ENCODE measurements at places on chromosomes 4 and X.
A peak's percentile ranks its signal among the peaks of the same experiment; 100 is the strongest.

GRCh38 chr4:146275370-146275769, 61.0 kb downstream of the REELD1 start:
- DNase-seq = no peak

- no peak for DNase-seq
These were observed 443.6 kb upstream of the AR start for GRCh38 chrX:67100031-67100884.

GRCh38 chr4:92163348-92163747, 140.4 kb upstream of the GRID2 start:
- DNase-seq = no peak

DNA sequence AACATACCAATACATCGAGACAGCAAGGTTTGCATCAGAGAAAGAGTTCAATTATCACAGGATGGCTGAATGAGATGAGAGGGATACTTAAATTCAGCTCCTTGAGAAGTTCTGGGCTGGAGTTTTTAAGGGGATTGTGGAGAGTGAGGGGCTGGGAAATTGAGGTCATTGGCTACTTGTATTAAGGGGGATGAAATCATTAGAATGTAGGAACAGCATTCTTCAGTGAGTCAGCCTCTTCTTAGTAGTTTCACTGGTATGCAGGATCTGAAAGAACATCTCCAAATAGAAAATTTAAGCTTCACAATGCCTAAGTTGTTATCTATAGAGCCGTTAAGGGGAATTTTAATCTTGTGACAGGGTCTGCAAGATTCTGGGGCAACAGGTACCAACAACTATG, 211.6 kb upstream of the TAPT1 start:
- no peak for DNase-seq

DNA sequence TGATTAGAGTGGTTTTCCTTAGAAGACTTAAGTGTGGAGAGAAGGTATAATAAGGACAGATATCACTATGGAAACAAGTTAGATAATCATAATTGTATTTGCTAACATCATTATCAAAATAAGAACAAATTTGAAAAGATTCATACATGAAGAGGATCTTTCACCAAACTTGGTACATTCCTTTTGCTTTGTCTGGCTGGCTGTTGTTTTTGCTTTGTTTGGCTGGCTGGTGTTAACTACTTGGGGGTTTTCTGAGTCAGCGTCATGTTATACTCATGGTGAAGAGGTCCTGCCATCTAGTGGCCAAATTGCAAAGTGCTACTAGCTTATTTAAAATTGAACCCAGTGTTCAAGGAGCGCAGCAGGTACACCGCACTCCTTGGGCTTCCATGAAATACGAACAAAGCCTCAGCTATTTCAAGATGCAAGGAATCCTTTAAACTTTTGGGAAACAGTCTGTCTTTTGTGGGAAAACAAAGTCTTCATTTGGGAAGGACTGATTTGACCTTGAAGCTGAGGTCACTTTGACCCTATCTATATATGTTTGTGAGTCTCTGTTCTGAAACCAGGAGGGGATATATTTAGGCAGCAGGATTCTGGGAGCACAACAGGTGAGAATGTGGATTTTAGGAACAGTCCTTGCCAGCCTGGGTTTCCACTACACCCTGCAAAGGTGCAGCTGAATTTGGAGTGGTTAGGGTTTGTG, 129.7 kb downstream of the PLS3 start:
- DNase-seq = peak; percentile 2

- no peak for DNase-seq
These were observed 642.0 kb downstream of the MID1IP1 start for GRCh38 chrX:39443240-39443639.

- no peak for DNase-seq
These were observed 388.7 kb downstream of the FAT4 start for GRCh38 chr4:125703443-125703842.

GRCh38 chr4:91298156-91298700, 1005.5 kb upstream of the GRID2 start:
- no peak for DNase-seq

DNA sequence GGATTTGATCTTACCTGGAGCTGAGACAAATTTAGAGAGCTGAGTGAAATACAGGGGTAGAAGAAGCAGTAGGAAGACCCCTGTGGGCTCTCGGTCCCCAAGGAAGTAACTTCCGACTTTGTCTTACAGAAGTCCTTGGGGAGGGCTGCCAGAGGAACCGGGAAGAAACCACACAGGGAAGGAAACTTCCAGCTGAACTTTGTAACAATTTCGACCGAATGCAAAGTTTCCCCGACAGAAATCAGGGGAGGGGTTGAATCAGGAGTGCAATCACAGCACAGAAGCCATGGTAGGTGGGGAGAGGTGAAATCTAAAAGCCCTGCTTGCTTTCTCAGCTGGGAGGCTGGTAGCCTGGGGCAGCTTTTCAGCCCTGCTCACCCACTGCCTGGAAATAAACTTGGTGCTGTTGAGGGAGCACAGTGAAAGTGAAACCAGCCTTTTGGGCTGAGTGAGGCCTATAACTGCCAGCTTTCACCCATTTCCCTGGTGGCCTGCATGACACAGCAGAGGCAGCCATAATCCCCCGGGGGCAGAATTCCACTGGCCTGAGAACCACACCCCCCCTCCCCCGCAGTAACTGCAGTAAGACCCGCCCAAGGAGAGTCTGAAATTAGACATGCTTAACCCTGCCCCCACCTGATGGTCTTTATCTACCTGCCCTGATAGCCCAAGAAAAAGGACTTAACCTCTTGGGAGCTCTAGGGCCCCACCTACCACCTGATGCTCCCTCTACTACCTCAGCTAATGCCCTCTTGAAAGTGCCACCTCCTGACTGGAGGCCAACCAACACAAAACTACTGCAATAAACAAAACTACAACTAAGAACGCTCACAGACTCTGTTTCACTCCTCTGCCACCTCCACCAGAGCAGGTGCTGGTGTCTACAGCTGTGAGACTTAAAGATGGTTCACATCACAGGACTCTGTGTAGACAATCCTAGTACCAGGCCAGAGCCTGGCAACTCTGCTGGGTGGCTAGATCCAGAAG, 248.2 kb downstream of the PARM1 start:
- no peak for DNase-seq

- DNase-seq = no peak
These were observed 35.7 kb downstream of the ACE2 start for GRCh38 chrX:15564981-15565579.

DNA sequence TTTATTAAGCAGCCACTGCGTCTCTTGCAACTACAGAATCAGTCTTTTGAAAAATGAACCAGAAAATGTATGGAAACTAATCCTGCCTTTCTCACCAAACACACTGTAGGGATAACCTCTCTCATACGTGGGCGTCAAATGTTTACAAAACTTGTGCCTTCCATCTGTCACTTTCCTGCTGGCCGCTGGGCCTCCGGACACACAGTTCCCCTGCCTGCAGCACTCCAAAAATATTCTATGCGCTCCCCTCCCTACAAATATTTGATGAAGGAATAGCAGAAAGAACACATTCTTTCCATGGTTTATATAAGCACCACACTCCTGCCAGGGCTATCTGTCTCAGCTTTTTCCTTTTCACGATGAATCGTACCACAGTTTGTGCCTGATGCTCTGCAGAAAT, 14.9 kb upstream of the CYTL1 start:
- no peak for DNase-seq

DNA sequence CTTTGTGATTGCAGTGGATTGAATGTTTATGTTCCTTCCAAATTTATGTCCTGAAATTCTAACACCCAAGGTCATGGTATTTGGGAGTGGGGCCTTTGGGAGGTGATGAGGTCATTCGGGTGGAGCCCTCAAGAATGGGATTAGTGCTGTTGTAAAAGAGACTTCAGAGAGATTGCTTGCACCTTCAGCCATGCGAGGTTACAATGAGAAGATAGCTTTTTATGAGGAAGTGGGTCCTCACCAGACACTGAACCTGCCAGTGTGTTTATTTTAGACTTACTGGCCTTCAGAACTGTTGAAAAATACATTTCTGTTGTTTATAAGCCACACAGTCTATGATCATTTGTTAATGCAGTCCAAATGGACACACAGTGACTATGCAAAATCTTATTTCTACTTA, 161.0 kb upstream of the GPRIN3 start:
- DNase-seq = no peak

DNA sequence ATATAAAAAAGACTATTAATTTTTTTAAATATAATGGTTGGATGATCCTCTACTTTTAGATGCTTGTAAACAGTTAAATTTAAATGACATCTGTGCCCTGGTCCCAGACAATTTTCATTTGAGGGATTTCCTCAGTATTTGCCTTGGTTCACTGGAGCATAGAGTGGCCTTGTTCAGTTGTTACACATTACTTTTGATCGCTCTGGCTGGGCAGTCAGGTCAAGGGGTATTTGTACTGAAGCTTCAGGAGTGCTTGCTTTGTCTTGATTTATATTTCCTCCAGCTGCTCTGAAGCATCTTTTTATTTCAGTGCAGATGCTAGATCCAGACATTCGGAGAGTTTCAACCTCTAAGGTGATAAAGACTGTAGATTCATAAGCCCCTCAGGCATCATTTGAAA, 50.0 kb downstream of the COMMD8 start:
- no peak for DNase-seq

DNA sequence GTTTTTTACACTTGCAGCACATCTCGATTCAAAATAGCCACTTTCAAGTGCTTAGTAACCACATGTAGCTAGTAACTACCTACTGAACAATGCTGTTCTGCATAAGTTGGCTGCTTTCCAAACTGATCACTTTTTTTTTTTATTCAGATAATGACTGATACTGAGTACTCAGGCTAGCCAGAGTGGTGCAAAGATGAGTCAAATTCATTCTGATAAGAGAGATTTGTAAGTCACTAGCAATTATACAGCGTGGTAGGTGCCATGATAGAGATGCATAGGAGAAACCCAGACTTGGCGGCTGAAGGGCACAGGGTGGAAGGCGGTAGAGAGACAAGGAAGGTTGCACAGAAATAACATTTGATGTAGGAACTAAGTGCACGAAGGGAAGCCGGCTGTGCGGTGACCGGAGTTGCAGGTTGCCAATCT, 357 bp upstream of the IGBP1 start:
- peak; percentile 70 for DNase-seq

DNA sequence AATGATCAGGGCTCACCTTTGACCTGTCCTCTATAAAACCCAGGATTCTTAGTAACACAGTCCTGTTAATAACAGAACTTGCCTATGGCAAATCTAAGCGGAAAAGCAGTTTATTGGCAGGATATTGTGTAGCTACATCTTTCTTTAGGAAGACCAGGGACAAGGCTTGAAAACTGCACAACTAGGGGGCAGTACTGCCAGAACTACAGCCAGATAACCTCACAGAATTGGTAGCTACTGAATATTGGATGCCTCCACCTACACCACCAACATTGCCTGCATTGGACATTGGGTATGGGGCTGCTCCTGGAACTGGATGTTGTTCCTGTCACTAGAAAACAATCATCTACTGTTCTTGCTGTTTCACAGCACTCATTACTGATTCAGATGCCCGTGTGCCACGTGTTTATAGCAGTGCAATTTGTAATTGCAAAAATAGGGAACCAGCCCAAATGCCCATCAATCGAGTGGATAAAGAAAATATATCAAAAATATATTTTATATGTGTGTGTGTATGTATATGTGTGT, 47.4 kb downstream of the REPS2 start:
- no peak for DNase-seq

DNA sequence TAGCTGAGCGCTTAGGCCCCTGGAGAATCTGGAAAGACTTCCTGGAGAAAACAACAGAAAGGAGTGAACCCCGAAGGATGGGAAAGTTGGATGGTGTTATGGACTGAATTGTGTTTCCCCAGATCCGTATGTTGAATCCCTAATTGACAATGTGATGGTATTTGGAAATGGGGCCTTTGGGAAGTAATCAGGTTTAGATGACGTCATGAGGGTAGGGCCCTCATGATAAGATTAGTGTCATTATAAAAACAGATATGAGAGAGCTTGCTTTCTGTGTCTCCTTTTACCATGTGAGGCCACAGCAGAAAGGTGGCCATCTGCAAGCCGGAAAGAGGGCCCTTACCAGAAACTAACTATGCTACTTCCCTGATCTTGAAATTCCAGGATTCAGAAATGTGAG, 159.5 kb downstream of the QDPR start:
- DNase-seq = no peak

GRCh38 chr4:143140696-143141095, 44.0 kb upstream of the USP38 start:
- no peak for DNase-seq

DNA sequence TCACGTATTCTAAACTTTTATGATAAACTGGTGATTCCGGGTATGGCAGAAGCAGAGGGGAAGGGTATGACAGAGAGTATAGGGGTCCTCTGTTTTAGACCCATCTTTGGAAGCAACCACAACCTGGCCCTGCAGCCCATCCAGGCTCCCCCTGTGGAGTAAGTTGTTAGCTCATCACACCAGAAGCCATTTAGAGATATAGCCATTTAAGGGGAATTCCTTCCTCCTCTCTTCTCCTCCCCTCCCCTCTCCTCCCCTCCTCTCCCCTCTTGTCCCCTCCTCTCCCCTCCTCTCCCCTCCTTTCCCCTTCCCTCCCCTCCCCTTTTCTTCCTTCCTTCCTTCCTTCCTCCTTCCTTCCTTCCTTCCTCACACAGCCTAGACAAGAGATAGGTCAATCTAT, 197.3 kb upstream of the LDB2 start:
- DNase-seq = no peak

DNA sequence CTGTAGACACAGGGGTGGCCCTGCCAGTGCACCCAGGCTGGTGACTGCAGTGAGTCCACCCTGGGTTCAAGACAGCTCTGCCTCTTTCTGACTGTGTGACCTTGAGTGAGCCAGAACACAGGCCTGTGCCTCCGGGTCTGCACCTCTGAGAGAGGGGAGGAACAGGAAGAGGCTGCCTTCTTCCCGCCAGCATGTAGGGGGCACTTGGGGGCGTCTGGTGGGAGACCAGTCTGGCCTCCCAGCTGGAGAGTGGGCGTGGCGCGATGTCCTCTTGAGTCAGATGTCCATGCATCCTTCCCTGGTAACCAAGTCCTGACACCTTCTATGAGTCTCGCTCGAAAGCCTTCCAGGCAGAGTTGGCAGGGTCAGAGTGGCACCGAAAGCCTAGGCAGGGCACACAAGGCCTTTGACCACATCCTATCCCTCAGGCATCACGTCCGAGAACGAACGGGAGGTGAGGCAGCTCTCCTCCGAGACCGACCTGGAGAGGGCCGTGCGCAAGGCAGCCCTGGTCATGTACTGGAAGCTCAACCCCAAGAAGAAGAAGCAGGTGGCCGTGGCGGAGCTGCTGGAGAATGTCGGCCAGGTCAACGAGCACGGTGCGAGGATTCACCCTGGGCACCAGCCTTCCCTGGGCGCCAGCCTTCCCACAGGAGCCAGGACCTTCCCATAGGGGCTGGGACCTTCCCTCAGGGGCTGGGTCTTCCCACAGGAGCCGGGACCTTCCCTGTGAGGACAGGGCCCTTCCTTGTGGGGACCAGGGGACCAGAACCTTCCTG, 21.3 kb downstream of the WFS1 start:
- DNase-seq = no peak

- no peak for DNase-seq
These were observed 15.0 kb downstream of the SHISA3 start for GRCh38 chr4:42412251-42412650.

Measured in CD4-positive, alpha-beta T cell treated with Interleukin-4 for 4 hours (primary cell).